Common myeloid progenitor, CD34-positive (primary cell): ENCODE measurements at places on chromosomes 16 and 17.

GRCh38 chr17:3964203-3965117, at the start of gene ATP2A3:
TSS of gene ATP2A3 (minus strand) at chr17:3964437. CDS start at chr17:3964291, 146 bp downstream.
- H3K36me3 ChIP-seq, result no peaks in the 10 kb centered on the region
- DNase-seq, result peak; percentile 50
- no peaks in the 10 kb centered on the region for H3K27me3 ChIP-seq
- peak within 1 kb of the TSS; percentile 50 for H3K27ac ChIP-seq

DNA sequence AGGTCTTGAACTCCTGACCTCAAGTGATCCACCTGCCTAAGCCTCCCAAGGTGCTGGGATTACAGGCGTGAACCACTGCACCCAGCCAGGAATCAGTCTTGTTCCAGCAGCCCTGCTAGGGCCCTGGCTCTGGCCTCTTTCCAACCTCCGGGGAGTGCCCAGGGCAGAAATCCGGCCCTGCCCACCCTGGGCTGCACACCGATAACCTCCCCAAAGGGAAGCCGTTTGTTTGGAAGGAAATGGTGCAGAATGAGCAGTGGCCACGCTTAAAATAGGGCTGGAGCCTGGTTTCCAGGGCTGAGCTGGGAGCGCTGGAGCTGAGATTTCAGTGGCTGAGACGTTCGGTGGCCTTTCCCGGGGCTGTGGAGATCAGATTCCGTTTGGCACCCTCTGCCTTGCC, 17.8 kb upstream of the EMP2 start:
- no peak for DNase-seq
- H3K27me3 ChIP-seq, result no peaks in the 10 kb centered on the region
- no peak overlapping the region for H3K27ac ChIP-seq
- no peaks in the 10 kb centered on the region for H3K36me3 ChIP-seq

- no peak overlapping the region for H3K27ac ChIP-seq
- peaks cover 83% of the 10 kb centered on the region for H3K36me3 ChIP-seq
- no peak for DNase-seq
- no peak overlapping the region for H3K4me3 ChIP-seq
- H3K27me3 ChIP-seq, result no peaks in the 10 kb centered on the region
- H3K4me1 ChIP-seq, result peaks cover 39% of the 10 kb centered on the region
Measured at GRCh38 chr16:69324585-69325253, 5.7 kb downstream of the PDF start.

DNA sequence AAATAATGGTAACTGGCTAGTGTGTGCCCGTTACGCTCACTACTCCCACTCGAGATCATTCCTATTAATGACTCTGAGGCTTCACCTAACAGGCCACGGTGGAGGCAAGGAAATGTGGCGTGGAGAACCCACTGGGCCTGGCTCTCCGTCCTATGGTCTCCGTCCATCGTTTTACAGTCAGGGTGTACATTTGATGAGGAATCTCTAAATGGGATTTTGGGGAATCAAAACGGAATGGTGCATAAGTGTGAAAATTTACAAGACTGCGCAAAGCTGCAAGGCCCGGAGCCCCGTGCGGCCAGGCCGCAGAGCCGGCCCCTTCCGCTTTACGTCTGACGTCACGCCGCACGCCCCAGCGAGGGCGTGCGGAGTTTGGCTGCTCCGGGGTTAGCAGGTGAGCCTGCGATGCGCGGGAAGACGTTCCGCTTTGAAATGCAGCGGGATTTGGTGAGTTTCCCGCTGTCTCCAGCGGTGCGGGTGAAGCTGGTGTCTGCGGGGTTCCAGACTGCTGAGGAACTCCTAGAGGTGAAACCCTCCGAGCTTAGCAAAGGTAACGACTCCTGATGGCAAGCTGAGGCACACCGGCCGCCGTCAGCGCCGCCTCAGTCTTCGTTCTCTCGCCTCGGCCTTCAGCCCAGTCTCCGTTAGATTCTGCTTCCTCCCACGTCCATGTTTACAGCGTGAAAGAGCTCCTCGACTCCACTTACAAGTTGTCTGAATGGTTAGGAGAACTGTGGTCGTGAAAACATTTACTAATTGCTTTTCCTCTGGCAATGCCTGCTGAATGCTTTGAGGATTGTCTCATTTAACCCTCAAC, at the start of gene RAD51C:
RAD51C (plus strand) TSS at position 364 of the 817 bp plus-strand sequence; CDS start at position 406, 42 bp downstream.
- peak; percentile 86 for DNase-seq
- no peaks in the 10 kb centered on the region for H3K36me3 ChIP-seq
- peak within 1 kb of the TSS; percentile 84 for H3K27ac ChIP-seq
- H3K4me1 ChIP-seq, result peaks cover 9% of the 10 kb centered on the region

DNA sequence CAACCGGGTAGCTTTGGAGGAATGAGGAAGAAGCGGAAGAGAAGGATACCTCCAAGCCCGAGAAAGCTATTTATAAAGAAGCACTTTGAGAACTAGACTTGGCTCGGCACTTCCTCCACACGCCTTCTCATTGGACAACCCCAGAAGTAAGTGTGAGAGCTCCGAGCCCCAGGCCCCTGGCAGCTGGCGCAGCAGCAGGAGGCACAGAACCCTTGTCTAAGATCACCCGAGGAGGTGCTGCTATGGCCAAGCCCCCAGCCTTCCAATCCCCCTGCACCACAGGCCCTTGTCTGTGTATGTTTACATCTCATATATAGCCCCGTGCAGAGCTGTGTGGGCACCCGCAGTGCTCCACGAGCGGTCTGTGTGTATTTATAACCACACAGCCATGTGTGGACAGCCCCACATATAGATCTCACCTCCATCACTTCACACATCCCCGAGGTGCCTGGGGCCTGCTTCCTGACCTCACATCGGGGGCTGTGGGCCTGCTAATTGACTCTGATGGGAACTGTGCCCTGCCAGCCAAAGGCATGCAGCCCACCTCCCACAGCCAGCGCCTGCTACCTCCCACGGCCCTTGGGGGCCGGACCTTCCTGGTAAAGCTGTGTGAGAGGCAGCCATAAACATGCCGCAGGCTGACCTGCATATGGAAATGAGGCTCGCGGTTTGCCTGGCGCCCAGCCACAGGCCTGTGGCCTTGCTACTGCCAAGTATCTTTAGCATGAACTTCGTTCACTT, 96.1 kb downstream of the C17orf67 start:
- DNase-seq, result peak; percentile 66
- no peak overlapping the region for H3K27ac ChIP-seq
- H3K4me3 ChIP-seq, result no peak overlapping the region
- no peaks in the 10 kb centered on the region for H3K36me3 ChIP-seq

DNA sequence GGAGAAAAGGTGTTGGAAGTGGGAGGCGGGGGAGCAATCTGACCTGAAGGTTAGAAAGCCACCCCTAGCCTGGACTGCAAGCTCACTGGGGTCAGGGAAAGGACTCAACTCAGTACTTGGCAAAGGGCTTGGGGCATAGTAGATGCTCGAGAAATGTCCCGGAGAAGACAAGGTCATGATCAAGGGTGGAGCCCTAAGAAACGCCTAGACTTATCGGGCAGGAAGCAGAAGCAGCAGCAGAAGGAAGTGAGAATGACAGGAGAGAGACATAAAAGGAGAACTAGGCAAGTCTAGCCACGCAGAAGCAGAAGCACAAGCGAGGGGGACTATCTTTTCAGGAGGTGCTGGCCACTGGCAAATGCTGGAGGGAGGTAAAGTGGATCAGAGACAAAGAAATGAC, 10.2 kb downstream of the COTL1 start:
- peak; percentile 98 for DNase-seq
- H3K27me3 ChIP-seq, result no peaks in the 10 kb centered on the region
- peaks cover 13% of the 10 kb centered on the region for H3K36me3 ChIP-seq

GRCh38 chr16:27404163-27404823, 2.3 kb downstream of the IL21R start:
- no peak for DNase-seq
- peaks cover 57% of the 10 kb centered on the region for H3K4me1 ChIP-seq
- H3K36me3 ChIP-seq, result no peaks in the 10 kb centered on the region
- no peak overlapping the region for H3K27ac ChIP-seq
- no peak overlapping the region for H3K4me3 ChIP-seq

DNA sequence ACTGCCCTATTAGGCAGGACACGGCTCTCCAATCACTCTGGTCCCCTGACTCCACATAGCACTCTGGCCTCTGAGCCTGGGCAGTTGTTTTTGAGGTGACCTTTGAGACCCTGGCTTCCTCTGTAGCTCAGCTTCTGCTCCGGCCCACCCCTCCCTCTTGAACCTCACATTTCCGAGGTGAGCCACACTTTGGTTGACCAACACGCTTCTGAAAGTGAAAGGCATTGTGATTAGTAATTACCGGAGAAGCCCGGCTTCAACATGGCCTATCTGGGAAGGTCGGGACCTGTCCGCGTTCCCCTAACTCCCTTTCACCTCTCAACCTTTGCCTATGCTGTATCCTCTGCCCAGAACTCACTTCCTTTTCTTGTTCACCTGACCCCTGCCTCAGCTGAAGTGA, 10.3 kb upstream of the ITGAX start:
- H3K27ac ChIP-seq, result no peak overlapping the region
- H3K4me3 ChIP-seq, result no peak overlapping the region
- no peaks in the 10 kb centered on the region for H3K36me3 ChIP-seq
- DNase-seq, result no peak

DNA sequence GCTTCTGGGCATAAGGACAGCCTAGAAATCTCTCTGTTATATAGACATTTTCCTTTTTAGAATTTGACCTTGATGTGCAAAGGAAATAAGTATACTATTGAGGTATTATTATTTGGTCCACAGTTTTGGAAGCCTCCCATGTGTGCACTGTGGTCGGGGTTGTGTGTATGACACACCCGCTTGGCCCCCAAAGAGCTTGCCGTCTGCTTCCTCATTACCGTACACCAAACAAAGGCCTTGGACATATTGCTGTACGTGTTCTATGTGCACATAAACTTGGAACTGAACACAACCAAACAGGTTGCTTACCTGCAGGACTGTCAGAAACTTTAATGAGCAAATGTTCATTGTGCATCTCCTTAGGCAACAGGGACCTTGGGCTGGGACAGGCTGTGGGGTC, 38.2 kb downstream of the METRNL start:
- peak; percentile 80 for DNase-seq
- H3K27me3 ChIP-seq, result no peaks in the 10 kb centered on the region
- no peak overlapping the region for H3K4me3 ChIP-seq
- no peaks in the 10 kb centered on the region for H3K36me3 ChIP-seq

- H3K27ac ChIP-seq, result no peak overlapping the region
- H3K4me1 ChIP-seq, result no peaks in the 10 kb centered on the region
- DNase-seq, result no peak
- H3K27me3 ChIP-seq, result no peaks in the 10 kb centered on the region
- H3K36me3 ChIP-seq, result no peaks in the 10 kb centered on the region
Measured at GRCh38 chr17:67562005-67562404, 155.7 kb upstream of the NOL11 start.

DNA sequence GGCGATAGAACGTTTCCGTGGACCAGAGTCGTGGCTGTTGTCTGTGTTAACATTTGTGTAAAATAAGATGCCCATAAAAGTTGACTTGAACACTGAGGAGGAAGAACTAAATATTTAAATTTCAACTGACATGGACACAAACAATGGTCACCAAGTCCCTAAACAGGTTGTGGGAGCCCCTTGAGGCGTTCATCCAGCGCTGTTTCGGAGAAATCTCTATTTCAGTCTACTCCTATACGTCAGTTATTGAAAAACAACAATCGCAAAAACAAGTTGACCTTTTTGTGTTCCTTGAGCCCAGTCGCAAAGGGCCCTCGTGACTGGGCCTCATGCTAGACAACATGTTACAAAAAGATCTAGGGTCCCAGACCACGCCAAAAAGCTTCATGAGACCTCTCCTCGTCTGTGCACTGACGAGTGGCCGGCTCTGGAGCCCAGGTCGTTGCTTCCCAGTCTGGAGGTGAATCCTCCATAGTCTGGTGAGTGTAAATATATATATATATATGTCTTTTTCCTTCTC, 439 bp upstream of the TMEM231 start:
- no peaks in the 10 kb centered on the region for H3K36me3 ChIP-seq
- DNase-seq, result no peak
- H3K27me3 ChIP-seq, result no peaks in the 10 kb centered on the region
- peaks cover 19% of the 10 kb centered on the region for H3K4me1 ChIP-seq
- peak overlapping the region; percentile 61 for H3K27ac ChIP-seq
- H3K4me3 ChIP-seq, result no peak overlapping the region

DNA sequence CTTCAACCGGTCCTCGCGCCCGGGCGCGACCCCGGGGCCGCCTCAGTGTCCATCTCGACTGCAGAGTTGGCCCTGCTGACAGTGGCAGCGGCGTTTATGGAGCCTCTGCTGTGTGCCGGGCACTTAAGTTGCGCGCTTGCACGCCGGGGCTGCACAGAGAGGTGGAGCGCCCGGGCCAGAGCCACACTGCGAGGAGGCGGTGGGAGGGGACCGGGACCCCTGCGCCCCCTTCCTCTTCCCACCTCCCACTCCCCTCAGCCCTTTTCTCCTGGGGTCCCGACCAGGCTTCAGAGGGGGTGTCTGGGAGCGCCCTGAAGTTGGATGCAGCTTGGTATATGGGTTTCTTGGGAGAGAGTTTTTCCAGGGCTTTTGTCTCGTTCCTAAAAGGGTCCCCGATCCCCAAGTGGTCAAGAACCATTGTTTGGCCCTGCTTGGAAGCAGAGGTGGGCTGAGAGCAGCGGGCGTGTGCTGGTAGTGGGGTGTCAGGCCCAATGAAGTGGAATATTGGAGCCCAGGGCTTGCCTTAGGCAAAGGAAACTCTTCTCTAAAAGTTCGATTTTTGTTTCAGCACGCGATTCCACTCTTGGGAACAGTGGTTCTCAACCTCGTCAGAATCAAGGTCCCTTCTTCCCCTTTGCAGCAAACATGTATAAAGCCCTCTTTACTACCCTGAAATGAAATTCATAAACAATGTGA, 605 bp downstream of the MRTFB start:
- peak overlapping the region; percentile 78 for H3K27ac ChIP-seq
- H3K27me3 ChIP-seq, result no peaks in the 10 kb centered on the region
- H3K4me3 ChIP-seq, result peak overlapping the region; percentile 100
- peak; percentile 23 for DNase-seq
- H3K4me1 ChIP-seq, result no peaks in the 10 kb centered on the region
- H3K36me3 ChIP-seq, result no peaks in the 10 kb centered on the region

DNA sequence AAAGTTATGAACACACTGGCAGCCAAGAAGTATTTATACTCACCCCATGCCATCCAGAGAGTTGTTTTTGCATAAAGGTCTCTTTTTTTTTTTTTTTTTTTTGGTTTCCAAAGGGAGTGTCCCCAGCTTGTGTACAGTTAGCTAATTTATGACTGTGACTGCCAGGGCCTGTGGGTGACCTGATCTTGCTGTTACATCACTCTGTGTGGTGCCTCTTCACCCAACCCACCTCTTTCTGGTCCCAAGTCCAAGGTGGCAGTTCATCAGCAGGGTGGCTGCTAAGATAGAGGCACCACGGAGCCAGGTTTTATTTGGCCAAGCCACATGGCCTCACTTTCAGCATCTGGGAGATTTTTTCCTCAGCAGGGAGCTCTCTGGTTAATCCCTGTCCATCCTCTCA, at the start of gene NOS2:
NOS2 (minus strand) TSS at position 8 of the 400 bp plus-strand sequence. CDS start 1,720 bp downstream, outside the sequence.
- no peak for DNase-seq
- no peak within 1 kb of the TSS for H3K4me3 ChIP-seq
- H3K4me1 ChIP-seq, result no peaks in the 10 kb centered on the region
- no peak within 1 kb of the TSS for H3K27ac ChIP-seq
- peaks cover 19% of the 10 kb centered on the region for H3K27me3 ChIP-seq
